Activated CD4-positive, alpha-beta T cell treated with anti-CD3 and anti-CD28 coated beads, Interleukin-2, Interleukin-4, amounts not matched to agents 100 ng/mL and 50 ng/mL, durations not matched to agents 16 hours and 8 hours (primary cell): ENCODE measurements at places on chromosomes 2 and 18.
A peak's percentile ranks its signal among the peaks of the same experiment; 100 is the strongest.

- DNase-seq, result no peak
These were observed 13.9 kb upstream of the UGP2 start for GRCh38 chr2:63827749-63828148.

DNA sequence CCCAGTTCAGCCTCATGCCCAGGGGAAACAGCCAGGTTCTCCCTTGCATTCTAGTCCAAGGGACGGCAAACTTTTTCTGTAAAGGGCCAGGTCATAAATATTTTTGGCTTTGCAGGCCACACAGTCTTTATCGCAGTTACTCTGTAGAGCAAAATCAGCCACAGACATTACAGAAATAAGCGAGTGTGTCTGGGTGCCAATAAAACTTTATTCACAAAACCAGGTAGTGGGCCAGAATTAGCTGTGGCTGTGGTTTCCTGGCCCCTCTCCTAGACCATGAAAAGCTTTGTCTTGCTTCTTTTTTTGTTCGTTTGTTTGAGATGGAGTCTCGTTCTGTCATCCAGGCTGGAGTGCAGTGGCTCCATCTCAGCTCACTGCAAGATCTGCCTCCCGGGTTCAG is 80.1 kb downstream of the EIPR1 start:
- DNase-seq, result no peak

DNA sequence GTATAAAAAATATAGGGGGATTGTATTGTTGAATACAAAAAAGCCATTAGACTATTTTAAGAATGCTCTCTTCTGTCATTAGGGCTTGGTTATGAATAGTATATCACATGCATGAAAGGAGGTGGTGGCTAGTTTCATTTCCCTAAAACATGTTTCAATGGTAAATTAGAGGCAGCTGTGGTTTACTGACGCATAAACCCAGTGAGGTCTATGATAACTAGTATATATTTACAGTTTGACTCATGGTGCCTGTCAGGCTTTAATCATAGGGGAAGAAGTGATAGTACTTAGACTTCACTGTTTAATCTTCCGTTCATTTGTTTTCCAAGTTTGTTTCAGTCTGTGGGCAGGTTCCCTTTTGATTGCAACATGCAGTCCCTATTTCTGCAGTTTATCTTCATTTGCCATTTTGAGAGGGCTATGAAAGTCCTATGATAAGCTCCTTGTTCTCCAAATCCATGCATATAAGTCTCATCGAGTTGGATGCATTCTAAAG is 55.1 kb upstream of the MAP4K3 start:
- peak; percentile 88 for DNase-seq

DNA sequence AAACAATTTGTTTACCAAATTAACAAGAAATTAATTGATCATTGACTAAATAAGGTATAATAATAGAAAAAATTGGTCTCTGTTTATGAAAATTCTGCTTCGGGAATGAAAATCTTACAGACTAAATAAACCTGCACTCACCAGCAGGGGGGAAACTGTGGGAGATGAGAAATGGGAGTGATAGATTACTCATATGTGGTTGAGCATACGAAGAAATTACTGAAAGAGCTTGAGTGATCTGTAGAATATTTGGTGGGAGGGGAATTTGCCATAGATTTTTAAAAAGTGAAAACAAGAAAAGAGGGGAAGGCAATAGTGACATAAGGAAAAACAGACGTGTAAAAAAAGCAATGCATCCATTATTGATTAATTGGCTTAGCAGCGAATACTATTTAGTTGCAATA is 2.2 kb downstream of the HMSD start:
- peak; percentile 78 for DNase-seq

DNA sequence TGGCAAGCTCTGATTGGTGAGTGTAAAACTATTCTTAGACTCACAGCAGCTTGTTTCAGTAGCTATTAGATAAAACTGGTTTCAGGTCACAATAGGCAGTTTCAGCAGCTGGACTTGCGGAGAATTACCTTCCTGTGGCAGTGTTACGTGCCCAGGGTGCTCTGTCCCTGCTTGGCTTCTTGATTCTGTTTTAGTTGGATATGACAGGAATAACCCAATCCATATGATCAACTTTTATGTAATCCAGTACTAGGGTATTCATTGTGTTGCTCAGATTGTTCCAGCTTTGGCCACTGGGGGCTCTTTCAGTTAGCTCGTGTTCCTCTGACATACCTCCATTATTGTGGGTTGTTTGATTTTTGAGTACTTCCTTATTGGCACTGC is 43.1 kb downstream of the INPP4A start:
- peak; percentile 53 for DNase-seq

- no peak for DNase-seq
These were observed 410.3 kb downstream of the LRP1B start for GRCh38 chr2:141720476-141720875.

GRCh38 chr2:197001921-197002320 is 75.4 kb upstream of the PGAP1 start:
- no peak for DNase-seq

- no peak for DNase-seq
These were observed 183.3 kb downstream of the TDRD15 start for GRCh38 chr2:21307037-21307436.
